ENCODE measurements at places on chromosomes 7 and 10.
A peak's percentile ranks its signal among the peaks of the same experiment; 100 is the strongest.

- no peak for DNase-seq
These were observed 235.7 kb downstream of the AUTS2 start for GRCh38 chr7:69833964-69834363.

GRCh38 chr10:91541481-91541880 lies 91.4 kb downstream of the PPP1R3C start:
- DNase-seq = no peak

GRCh38 chr10:70258216-70258615 lies 25.0 kb upstream of the PPA1 start:
- DNase-seq = no peak

GRCh38 chr7:50307368-50308032 lies 3.0 kb downstream of the IKZF1 start:
- DNase-seq = no peak

DNA sequence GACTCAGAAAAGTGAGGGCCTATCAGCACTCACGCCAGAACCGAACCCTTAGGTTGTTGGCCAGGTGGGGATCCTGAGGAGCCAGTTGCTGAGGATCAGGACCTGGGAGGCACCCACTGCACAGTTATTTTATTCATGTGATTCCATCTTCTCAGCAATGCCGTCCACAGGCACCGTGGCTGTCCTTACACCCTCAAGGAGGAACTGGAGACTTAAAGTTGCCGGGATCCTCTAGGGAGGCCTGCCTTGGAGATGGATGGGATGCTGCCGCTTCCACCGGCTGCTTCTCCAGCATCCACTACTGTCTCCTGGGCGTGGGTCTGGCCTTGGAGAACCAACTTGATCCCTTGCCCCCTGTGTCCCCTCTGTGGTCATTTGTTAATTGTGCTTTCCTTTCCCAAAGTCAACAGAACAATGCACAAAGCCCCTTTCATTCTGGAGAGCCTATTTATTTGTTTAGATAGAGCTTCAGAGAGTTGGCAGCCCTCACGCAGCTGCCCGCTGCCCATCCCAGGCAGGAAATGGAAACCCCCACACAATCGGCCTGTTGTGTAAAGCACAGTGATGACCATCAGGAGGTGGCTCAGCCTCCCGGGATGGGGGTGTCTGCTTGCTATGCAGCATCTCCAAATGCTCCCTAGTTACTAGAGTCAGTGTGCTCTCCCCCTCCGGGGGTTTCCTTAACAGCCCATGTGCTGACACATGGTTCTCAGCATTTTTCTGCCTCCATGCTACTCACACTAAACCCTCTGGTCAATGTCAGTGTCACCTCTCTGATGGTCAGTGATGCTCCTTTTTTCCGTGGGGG lies 52.9 kb upstream of the IGFBP3 start:
- DNase-seq = no peak

GRCh38 chr7:71982851-71983250 lies 429.3 kb downstream of the CALN1 start:
- no peak for DNase-seq

- DNase-seq = no peak
These were observed 118.9 kb downstream of the CDK14 start for GRCh38 chr7:90715067-90715466.

GRCh38 chr10:97463363-97464132 lies 17.6 kb downstream of the ZDHHC16 start:
- DNase-seq = peak; percentile 78

- DNase-seq = peak; percentile 19
These were observed 217.8 kb upstream of the HPS1 start for GRCh38 chr10:98664329-98665042.

- peak; percentile 46 for DNase-seq
These were observed 120.2 kb upstream of the TMEM229A start for GRCh38 chr7:124152859-124153692.

GRCh38 chr10:113111260-113111659 lies 161.2 kb downstream of the TCF7L2 start:
- DNase-seq = no peak

DNA sequence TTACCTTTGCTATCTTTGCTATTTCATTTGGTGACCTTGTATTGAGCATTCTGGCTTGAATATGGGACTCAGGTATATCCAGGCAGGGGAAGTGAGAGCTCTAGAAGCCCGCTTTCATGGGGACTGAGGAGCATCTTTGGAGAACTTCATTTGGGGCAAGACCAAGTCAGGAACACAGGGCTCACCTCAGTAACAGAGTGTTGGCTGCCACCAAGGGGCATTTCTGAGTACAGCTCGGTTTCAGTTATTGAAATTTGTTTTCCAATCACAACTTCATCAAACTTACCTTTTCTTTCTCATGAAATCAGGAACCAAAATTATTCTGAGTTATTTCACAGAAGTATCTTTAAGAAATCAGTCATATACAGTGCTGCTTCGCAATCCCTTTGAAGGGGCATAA lies 337.2 kb downstream of the C7orf25 start:
- DNase-seq = no peak

GRCh38 chr7:139328375-139328774 lies 12.8 kb upstream of the FMC1 start:
- no peak for DNase-seq

DNA sequence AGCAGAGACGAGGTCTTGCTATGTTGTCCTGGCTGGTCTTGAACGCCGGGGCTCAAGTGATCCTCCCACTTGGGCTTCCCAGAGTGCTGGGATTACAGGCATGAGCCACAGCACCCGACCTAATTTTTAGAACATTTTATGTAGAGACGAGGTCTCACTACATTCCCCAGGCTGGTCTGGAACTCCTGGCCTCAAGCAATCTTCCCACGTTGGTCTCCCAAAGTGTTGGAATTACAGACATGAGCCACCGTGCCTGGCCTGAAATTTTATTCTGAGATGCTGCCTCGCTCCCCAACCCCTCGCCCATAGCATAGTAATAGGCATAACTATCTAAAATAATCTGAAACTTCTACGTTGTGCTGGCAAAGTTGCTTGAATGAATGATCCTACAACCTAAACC lies 21.9 kb downstream of the SFXN4 start:
- DNase-seq = no peak

DNA sequence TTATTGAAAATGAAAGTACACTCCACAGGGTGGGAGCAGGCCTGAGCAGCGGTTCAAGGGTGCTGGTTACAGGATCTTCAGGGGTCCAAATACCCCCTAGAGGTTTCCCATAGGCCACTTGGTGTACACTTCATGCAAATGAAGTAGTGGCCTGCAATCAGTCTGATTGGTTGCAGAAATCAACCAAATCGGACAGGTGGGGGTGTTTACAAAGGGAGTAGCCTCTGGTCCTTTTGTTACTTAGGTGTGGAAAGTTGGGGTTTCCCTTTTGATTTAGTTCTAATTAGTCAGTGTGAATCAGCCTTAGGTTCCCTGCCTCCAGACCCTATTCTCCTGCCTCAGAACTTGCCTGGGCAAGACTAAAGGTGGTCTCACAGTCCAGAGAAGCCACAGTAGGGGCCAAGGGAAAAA lies 49.6 kb downstream of the SYPL1 start:
- no peak for DNase-seq

DNA sequence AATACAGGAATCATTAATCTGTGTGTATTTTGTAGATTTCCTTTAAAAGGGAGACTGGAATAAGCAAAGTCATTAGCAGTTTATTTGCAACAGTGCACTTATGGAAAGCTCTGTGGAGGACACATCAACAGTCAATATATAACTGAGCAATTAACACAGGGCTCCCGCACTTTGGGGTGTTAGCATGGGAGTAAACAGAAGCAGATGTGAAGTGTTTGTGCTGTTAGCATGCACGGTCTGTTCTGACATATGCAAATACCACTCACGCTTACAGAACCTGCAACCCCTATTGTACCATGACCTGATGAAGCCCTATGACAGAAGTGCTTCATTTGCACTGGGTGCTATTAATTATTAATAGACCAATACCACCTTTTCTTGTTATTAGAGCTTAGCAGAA lies 118.9 kb downstream of the PPP1R3A start:
- DNase-seq = no peak

DNA sequence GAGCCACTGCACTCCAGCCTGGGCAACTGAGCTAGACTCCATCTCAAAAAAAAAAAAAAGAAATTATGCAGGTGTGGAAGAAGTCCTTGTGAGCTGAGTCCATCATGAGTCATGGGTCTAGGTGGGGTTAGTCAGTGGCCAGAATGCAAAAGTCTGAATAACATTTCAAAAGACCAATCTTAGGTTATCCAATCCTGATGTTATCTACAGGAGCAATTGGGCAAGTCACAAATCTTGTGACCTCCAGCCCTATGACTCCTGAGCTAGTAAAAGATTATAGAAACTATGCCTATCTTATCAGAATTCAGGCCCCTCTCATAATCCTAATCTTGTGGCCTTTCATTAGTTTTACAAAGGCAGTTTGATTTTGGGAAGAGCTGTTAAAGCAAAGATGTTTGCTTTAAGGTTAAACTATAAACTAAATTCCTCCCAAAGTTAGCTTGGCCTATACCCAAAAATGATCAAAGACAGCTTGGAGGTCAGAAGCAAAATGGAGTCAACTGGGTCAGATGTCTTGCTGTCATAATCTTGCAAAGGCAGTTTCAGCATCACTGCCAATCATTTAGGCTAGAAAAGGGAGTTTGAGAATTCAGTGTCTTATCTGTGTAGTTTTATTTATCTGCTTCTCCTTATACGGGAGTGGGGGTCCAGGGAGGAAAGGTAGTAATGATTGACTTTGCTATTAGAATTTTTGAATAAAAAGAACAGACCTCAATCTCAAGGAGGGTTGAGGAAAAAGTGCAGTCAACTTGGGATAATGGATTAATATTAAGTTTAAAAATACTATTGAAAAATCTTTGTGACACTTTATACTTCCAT lies 71.2 kb upstream of the TRIM24 start:
- DNase-seq = no peak

- DNase-seq = no peak
These were observed 33.5 kb upstream of the ADAM12 start for GRCh38 chr10:126421756-126422256.

- DNase-seq = peak; percentile 67
These were observed 10.7 kb upstream of the REPIN1 start for GRCh38 chr7:150357771-150358427.

DNA sequence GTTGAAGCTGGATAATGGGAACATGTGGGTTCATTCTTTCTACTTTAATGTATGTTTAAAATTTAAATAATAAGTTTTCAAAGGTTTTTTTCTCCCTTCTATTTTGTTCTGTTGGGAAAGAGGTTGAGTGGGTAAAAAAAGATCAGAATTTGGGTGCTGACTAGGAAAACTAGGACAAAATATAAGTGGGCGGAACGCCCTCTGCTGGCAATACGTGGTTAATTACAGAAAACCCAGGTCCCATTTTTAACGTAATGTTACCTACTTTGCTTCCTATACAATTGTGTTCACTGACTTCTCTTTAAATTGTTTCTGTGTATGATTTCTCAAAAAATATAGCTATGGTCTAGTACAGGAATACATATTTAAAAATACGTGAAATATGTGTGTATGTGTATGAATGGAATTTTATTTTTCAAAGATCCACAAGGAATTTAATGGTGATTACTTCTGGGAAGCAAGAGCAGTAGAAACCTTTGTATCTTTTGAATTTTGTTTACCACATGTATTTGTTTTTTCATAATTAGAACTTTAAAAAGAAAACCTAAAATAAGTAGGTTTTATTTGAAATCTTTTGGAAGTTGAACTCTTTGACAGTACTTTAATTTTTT lies 8.7 kb downstream of the ECD start:
- peak; percentile 79 for DNase-seq

- DNase-seq = no peak
These were observed 92.7 kb downstream of the SEMA3D start for GRCh38 chr7:85094046-85094725.

- no peak for DNase-seq
These were observed 5.4 kb upstream of the ZNF783 start for GRCh38 chr7:149256568-149256967.

- peak; percentile 46 for DNase-seq
These were observed 55.9 kb downstream of the PWWP2B start for GRCh38 chr10:132452651-132453469.

DNA sequence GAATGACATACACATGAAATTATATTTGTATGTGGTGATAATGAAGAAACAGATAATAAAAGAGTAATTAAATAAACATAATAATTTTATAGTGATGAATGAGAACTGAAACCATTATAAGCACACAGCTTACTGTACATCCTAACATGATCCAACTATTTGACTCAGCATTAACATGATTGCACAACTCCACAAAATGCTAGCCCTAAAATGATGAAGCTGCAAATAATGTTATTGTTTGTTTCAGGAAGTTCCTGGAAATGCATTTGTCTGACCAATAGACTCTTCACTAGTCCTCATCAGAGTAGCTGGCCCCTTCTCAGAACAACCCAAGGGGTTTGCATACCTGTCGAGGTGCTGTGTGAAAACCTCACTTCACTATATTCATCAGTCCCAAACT lies 115.5 kb downstream of the RTKN2 start:
- DNase-seq = no peak

GRCh38 chr10:114653926-114654325 lies 4.1 kb downstream of the ABLIM1 start:
- DNase-seq = peak; percentile 67

GRCh38 chr7:194252-195009 lies 2.1 kb downstream of the FAM20C start:
- peak; percentile 25 for DNase-seq

GRCh38 chr7:100538348-100538653 lies 702 bp upstream of the AGFG2 start:
- DNase-seq = no peak

DNA sequence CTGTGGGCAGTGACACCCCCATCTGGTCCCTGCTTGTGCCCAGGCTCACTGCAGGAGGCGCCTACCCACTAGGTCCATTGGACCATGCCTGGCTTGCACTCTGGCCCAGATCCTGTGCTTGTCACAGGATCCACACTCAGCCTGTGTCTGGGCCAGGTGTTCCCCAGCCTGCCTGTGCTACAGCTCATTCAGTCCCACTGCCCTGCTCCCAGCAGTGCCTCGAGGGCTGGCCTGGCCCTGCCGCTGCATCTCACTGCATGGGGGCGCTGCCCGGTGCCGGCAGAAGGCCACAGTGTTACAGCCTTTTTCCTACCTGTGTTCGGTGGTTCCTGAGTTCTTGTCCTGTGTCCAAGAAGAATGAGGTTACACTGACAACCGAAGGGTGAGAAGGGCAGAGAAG lies 21.3 kb downstream of the SDHAF3 start:
- DNase-seq = no peak

Measured in cerebellar cortex (tissue), 1 donor.